ENCODE measurements at places on chromosomes 11 and 22. TPM values are rescaled to one million over a fixed set of nuclear protein-coding genes. Genes with fewer than 3 reads are reported as not detected.

SYCE3 gene
- total RNA-seq: not detected

TMPRSS4 gene
- 20.9 TPM for total RNA-seq

ALG12 gene
- total RNA-seq: 21.4 TPM

EMID1 gene
- 2.5 TPM for total RNA-seq

SPECC1L gene
- total RNA-seq: 38.8 TPM

MMP1 gene
- total RNA-seq: not detected

MEI1 gene
- total RNA-seq: 6.4 TPM

RIMBP3B gene
- total RNA-seq: not detected

ART1 gene
- not detected for total RNA-seq
